ENCODE measurements at places on chromosomes 5 and 9.

DNA sequence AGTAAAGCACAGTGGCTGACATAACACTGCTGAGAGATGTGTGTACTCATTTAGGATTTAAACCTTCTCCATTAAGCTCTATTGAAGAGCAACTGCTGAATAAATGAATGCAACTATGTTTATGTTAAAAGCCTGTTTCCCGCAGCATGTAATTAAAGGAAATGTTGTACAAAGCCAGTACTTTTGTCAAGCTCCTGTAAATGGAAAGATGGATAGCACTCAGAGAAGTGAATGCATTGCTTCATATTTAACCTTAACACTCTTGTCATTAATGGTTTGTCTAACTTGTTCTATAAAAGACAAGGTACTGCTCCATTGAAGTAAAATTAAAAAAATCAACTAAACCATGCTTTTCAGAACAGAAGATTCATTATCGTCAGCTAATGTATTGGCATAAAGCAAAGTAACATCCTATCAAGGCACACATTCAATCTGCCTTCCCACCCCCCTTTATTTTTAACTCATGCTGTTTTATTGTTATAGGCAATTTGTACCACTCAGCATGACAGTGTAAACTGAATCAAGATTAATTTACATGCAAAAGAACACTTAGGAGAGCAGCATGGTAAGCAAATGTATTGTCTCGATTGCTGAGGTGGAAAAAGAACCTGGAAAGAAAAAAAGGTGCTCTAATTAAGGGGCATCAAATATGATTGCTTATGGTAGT is 240.9 kb upstream of the TBCA start:
- DNase-seq = no peak

- DNase-seq = no peak
These were observed 69.5 kb downstream of the GRIA1 start for GRCh38 chr5:153559926-153560325.

DNA sequence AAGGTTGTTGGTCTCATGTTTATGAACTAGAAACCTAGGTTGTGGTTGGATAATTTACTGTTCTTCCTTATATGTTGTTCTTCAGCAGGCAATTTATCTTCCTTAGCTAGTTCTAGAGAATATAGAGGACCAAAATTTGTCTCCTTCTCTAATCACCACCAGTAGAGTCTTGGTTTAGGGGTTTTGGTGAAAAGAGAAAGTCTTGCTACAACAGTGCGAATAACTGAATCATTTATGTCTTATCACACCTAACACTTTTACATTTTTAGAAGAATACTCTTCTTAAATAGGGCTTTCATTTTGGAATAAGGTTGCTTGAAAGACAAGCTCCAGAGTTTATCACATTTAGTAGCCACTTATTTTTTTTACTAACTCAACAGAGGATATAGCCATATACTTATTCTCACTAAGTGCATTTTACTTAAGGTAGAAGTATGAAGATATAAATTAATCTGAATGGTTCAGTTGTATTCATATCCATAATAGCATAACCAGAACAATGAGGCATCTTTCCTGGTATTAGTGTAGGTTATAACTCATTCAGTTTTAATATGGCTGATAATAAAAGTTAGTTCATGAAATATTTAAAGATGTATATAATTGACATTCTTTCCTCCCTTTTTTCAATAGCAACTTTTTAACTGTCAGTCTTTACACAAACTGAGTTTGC is 67.9 kb downstream of the ERBIN start:
- no peak for DNase-seq

DNA sequence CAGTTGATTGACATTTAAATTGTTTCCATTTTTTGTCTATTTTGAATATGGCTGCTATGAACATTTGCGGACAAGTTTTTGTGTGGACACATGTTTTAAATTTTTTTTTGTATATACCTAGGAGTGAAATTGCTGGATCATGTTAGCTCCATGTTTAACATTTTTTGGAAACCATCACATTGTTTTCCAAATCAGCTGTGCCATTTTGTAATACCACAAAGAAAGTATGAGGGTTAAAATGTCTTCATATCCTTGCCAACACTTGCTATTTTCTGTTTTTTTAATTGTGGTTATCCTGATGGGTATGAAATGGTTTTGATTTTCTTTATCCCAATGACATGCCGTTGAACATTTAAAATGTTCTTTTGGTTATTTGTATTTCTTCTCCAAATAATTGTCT is 52.1 kb downstream of the CARTPT start:
- no peak for DNase-seq

- no peak for DNase-seq
These were observed 293.5 kb downstream of the HINT1 start for GRCh38 chr5:130871346-130872086.

- no peak for DNase-seq
These were observed 101.0 kb downstream of the FGF1 start for GRCh38 chr5:142584891-142585290.

- DNase-seq = no peak
These were observed 50.9 kb downstream of the PRUNE2 start for GRCh38 chr9:76855015-76855414.

GRCh38 chr9:112110777-112111113 is 64.4 kb downstream of the SUSD1 start:
- DNase-seq = no peak

Measured in stimulated activated CD8-positive, alpha-beta memory T cell treated with anti-CD3 and anti-CD28 coated beads, Interleukin-4, amount 100 ng/mL, for 1 hour (primary cell).